ENCODE measurements at places on chromosomes 7 and 10. TPM values are rescaled to one million over a fixed set of nuclear protein-coding genes. Genes with fewer than 3 reads are reported as not detected.

DNA sequence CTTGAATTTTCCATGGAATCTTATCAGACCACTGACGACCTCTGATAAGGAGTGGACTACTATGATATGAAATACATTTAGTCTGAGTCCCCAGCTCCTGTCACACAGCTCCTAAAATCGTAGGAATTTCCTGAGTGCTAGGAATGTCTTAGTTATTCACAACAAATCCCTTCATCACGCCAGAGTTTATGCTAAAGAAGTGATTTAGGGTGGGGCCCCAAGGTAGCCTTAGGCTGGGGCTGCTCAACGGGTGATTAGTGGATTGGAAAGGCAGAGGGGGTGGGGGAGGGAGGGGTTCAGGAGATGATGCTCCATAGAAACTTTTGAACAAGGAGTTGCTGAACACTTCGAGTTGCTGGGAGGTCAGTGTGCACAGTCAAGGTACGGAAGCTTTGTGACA lies 7.0 kb upstream of the TET1 start:
- no peak for DNase-seq

DNA sequence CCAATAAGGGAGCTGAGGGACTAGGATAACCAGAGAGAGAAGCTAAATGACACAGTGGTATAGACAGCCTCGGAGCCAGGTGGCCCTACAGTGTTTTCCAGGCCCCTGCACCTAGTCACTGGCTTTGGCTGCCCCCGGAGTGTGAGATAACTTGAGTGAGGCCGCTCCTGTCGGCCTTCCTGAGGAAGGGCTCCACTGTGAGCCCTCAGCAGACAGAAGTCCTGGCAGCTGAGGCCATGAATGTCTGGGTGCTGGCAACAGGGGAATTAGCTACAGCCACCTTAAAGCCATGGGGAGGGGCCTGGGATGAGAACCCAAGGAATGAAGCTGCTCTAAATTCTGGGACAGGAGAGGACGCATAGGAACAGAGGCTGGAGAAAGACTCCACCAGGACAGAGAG lies 4.6 kb upstream of the GDF10 start:
- DNase-seq = no peak

GRCh38 chr10:93288679-93289634 lies 193.2 kb downstream of the MYOF start:
- DNase-seq = peak; percentile 87

DNA sequence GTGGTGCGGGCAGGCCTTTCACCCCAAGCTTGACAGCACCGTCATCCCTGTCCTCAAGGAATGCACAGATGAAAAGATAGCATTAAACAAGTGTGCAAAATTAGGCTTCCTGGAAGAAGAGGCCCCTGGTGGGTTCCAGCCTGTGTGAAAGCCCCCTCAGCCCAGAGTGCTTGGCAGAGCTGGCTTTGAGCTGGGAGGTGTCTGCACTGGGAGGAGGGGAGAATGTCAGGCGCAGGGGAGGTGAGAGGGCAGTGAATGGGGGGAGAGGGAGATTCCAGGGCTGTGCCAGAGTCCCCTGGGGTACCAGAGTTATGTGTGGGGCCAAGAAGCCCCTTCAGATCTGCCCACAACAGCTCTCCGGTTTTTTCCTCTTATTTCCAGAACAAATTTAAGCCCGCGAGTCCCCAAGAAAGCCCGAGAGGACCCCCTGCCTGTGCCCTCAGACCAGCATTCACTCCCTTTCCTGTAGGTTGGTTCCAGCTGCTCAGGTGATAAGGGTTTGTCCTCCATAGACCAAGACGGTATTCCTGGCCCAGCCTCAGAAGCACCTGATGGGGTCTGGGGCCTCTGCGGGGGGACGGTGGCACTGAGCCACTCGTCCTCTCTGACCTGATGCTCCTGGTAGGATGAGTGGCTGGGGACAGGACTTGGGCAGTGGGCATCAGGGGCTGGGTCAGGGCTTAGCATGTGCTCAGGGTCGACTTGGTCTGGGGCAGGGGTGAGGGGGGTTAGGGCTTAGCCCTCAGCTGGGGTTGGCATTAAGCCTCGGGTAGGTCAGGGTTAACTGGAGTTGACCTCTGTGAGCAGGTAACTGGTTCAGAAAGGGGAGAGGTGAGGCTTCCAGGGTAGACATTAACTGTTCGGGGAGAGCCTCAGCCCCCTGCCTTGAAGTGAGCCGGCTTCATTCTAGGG lies 43.4 kb downstream of the ADCYAP1R1 start:
- peak; percentile 10 for DNase-seq

DNA sequence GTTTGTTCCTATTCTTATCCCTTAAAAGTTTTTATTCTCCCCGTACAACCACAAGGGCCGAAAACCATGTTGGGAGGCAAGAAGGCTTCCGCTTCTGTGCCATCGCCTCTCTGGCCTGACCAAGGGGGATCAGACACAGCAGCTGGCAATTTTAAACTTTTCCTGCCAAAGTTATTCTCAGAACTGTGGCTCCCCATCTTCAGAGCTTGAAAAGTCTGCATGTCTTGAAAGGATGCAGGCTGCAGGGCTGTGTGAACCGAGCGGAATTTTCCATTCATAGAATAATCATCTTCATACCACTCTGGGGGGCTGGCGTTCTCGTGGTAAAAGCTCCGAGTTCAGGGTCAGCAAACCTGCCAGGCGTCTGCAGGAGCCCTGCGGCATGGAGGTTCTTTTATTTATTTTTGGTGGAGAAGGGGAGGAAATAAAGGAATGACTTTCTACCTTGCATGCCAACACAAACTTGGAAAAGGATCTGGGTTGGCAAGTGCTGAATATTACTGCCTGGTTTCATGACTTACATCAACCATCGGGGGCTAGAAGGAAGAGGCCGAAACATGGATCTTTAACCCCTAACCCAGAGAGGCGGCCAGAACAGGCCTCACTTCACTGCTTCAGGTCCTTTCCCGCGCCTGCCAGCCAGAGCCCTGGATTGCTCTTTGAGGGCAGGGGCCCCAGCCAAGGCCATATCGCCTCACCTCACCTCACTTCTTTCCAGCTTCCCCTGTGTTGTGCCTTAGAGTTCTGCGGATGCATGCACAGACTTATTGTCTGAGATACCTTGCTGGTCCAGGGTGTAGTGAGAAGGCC lies 3.0 kb upstream of the NANOS1 start:
- no peak for DNase-seq

DNA sequence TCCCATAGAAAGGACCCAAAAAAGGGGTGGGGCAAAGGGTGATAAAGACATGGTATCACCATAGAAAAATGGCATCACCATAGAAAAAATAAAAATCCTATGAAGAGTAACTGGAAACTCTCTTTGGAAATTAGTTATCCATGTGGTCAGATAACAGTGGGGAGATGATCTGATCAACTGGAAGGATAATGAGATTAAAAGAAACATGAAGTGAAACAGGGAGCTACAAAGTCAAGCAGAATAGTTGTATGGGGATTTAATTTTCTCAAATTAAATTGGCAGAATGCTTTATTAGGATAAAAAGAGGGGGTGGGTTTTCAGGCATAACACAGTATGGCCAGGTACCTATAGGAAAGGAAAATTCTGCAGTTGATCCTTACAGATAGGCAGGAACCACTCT lies 111.2 kb downstream of the WNT2 start:
- no peak for DNase-seq

- DNase-seq = peak; percentile 51
Measured at GRCh38 chr10:48463318-48464003, 141.4 kb downstream of the ARHGAP22 start.

DNA sequence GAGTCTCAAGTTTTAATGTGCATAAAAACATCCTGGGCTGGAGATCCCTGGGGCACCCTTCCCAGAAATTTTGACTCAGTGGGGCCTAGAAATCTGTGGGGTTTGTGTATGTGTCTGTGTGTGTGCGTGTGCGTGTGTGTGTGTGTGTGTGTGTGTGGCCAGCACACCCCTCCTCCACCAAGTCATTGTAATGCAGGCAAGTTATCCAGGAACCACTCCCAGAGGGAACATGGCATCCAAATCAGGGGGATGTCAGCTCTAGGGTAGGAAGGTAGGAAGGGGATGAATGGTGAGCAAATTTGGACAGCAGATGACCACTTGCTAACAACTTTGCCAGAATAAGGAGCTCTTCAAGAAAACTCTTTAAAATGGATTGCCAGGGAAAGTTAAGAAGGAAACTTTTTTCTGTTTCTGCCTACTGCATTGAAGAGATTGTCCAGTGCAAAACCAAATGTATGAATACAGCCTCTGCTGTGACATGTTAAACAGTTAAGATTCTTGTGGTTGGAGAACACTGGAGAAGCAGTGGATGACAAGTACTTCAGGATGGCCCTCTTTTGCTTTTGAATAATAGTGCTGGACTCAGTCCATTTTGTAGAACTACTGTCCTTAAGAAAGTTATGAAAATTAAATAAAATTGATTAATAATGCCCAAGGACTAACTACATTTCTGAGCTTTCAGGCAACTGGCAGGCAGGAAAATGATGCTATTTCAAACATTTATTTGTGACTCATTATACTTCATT lies 12.3 kb downstream of the STAMBPL1 start:
- DNase-seq = no peak

- DNase-seq = no peak
Measured at GRCh38 chr7:122867471-122867980, 18.7 kb downstream of the CADPS2 start.

DNA sequence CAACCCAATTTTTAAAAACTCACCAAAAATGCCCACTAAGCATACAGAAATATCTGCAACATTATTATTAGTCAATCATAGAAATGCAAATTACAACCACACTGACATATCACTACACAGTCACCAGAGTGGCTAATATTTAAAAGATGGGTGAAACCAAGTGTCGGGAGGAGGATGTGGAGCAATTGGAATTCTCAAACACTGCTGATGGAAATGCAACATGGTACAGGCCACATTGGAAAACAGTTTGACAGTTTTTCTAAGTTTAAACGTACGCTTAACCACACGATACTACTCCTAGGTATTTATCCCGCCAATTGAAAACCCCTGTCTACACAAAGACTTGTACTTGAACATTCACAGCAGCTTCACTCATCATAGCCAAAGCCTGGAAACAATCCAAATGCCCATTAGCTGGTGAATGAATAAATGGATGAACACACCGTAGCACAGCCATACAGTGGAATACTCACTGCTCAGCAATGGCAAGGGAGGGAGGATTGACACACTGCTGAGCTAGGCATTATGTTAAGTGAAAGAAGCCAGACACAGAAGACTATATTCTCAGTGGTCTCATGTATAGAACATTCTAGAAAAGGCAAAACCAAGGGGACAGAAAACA lies 16.3 kb downstream of the GCK start:
- no peak for DNase-seq

DNA sequence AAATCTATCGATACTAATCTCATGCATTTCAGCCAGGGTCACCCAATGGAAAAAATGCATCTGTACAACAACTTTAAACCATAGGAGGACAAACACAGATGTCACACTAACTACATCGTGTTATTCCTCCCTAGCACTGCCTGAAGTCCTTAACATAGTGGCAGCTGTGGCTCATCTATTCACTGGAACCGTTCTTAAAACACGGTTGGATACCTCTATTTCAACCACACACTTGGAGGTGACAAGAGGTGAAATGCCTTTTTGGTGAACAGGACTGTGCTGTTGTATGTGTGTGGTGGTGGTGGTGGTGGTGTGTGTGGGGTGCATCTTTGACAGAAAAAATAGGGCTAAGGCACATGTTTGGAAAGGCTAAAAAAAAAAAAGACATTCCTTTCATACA lies 93.1 kb downstream of the NRP1 start:
- DNase-seq = no peak

The AKR1C4 gene
- not detected for total RNA-seq

The CTAGE8 gene
- 4.3 TPM for total RNA-seq

The PLXDC2 gene
- 42.1 TPM for total RNA-seq

The SFTPA2 gene
- total RNA-seq = 0.13 TPM

All from kidney (tissue), 22 donors.